Spinal cord (tissue), 10 donors: ENCODE measurements at places on chromosomes 1 and 21.

- no peaks in the 10 kb centered on the region for H3K27me3 ChIP-seq
- H3K4me1 ChIP-seq, result no peaks in the 10 kb centered on the region
- H3K27ac ChIP-seq, result no peak overlapping the region
- no peaks in the 10 kb centered on the region for H3K36me3 ChIP-seq
Measured at GRCh38 chr1:200442537-200443156, 32.8 kb upstream of the ZNF281 start.

- peaks cover 12% of the 10 kb centered on the region for H3K4me1 ChIP-seq
- H3K4me3 ChIP-seq, result no peak overlapping the region
- H3K27ac ChIP-seq, result no peak overlapping the region
- no peaks in the 10 kb centered on the region for H3K36me3 ChIP-seq
- DNase-seq, result no peak
Measured at GRCh38 chr1:94017155-94017829, 103.7 kb downstream of the ABCA4 start.

DNA sequence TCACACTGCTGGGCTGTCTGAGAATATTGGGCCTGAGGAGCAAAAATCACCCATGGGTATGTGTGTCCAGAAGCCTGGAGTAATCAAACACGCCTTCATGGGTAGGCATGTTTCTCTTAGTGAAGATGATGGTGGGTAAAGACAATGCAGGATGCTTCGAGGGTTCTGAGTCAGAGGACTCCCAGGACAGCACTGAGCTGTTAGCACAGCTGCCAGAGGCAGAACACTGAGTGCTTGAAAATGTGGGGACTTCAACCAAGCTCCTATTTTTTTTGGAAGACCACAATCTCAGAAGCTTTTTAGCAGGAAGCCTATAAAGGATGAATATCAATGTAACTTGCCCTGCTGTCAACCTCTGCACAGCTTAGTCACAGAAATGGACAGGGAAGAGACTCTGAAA is 7.9 kb upstream of the NT5C1A start:
- H3K4me3 ChIP-seq, result no peak overlapping the region
- H3K27me3 ChIP-seq, result peaks cover 16% of the 10 kb centered on the region
- peaks cover 6% of the 10 kb centered on the region for H3K4me1 ChIP-seq
- DNase-seq, result no peak
- H3K27ac ChIP-seq, result no peak overlapping the region
- H3K36me3 ChIP-seq, result peaks cover 26% of the 10 kb centered on the region

DNA sequence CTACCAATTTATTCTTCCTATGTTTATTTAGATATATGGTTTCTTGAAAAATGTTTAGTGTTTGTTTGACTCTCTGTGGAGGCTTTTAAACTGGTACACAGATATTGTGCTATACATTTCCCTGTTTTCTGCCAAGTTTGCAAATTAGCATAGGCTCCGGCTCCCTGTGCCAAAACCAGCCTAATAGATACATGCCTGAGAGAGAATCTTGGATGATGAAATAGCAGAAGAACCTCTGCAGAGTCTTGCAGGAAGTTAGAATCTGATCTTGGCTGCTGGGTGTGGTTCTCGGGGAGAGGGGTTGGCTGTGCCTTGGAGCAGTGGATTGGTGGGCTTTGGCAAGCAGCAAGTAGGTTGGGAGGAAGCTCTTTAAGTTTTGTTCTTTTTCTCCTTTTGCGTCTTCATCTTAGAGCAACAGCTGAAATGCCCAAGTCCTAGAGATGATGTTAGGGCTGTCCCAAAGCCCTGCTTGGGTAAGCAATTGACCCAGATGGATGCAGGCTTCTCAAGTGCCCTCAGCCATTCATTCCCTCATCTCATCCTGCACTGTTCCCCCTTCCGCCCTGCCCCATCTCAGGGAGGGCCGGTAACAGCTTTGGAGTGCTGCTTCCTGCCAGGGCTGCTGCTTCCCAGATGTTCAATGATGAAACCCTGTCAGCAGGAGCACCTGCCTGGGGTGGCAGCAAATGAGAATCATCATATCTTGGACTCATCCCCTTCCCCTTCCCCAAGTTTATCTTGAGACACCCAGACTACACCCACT is 9.3 kb downstream of the PLA2G2A start:
- H3K36me3 ChIP-seq, result no peaks in the 10 kb centered on the region
- no peak for DNase-seq
- no peaks in the 10 kb centered on the region for H3K4me1 ChIP-seq
- no peak overlapping the region for H3K27ac ChIP-seq

DNA sequence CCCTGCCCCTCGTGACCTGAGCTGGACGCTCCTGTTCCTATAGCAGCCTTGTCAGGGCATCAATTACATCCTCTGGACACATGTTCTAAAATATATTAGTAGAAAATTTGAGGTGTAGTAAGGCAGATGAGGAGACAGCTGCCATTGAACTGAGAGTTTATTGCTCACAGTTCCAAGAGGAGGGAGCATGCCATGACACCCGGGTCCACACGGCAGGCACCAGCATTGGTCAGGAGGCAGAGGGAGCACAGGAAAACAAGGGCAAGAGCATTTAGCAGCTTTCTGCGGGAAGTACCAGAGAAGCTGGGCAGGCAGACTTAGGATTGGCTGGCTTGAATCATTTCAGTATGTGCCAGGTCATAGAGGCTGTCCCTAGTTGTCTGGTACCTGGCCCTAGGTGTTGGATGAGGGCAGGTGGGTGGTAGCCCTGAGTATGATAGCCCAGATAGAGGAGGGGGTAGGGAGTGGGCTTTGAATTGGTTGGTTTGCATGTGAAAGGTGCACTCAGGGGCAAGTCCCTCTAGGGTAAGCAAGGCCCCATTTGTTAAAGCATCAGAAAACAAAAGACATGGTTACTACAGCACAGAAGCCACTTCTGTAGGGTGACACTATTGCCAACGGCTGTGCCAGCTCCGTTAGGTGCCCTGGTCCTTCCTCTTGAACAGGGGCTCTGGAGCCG is 223.6 kb upstream of the RAB4A start:
- H3K27me3 ChIP-seq, result no peaks in the 10 kb centered on the region
- H3K27ac ChIP-seq, result no peak overlapping the region
- H3K4me3 ChIP-seq, result no peak overlapping the region
- DNase-seq, result no peak

DNA sequence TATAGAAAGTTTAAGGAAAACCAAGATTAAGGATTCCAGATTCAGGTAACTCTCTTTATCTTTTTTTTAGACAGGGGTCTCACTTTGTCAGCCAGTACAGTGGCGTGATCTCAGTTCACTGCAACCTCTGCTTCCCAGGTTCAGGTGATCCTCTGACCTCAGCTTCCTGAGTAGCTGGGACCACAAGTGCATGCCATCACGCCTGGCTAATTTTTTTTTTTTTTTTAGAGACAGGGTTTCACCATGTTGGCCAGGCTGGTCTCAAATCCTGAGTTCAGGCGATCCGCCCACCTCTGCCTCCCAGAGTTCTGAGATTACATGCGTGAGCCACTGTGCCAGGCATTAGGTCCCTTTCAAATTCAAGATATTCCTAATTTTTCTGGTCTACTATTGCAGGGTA is 15.9 kb downstream of the LZIC start:
- DNase-seq, result no peak
- peaks cover 4% of the 10 kb centered on the region for H3K4me1 ChIP-seq
- H3K27me3 ChIP-seq, result no peaks in the 10 kb centered on the region
- H3K4me3 ChIP-seq, result no peak overlapping the region

GRCh38 chr1:205287767-205288559 is 33.6 kb downstream of the NUAK2 start:
- no peaks in the 10 kb centered on the region for H3K36me3 ChIP-seq
- H3K4me3 ChIP-seq, result no peak overlapping the region
- no peak for DNase-seq
- H3K27ac ChIP-seq, result no peak overlapping the region

DNA sequence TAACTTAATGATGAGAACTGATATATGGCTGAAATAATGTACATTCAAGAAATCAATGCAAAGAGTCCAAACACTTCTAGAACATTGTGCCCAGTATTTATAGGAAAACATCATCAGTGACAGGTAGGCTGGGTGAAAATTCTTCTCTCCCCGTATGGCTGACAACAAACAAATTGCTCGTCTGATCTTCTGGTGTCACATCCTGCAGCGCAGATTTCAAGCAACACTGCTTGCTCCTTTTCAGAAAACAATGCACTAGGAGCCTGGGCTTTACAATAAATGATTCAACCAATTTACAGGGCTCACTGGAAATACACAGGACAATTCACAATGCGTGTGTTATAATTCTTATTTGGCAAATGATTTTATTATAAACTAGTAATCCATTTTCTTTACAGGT is 185.3 kb downstream of the RERE start:
- DNase-seq, result peak; percentile 70
- H3K4me3 ChIP-seq, result no peak overlapping the region
- H3K4me1 ChIP-seq, result no peaks in the 10 kb centered on the region
- H3K27me3 ChIP-seq, result no peaks in the 10 kb centered on the region
- no peak overlapping the region for H3K27ac ChIP-seq

DNA sequence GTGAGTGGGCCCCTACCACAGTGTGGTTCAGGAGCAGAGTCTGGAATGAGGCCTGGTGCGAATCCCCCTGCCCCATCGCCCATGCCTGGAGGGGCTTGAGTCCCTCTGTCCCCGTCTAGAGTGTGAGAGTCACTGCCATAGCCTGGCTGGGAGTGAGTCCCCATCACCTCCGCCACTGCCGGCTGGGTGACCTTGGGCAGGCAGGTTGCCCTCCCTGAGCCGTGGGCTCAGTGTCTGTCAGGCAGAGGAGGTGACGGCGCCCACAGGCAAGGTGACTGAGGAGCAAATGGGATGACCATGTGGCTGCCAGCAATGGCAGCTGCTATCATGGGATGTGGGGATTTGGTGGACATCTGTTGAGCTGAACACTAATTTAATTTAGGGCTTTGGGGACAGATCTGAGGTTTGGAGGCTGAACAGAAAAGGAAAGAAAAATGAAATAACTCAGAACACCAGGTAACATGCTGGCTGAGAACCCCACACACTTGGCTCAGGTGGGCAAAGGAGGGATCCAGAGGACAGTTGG is 38.1 kb upstream of the GPR153 start:
- H3K4me1 ChIP-seq, result peaks cover 7% of the 10 kb centered on the region
- peaks cover 47% of the 10 kb centered on the region for H3K36me3 ChIP-seq
- H3K27ac ChIP-seq, result no peak overlapping the region
- no peaks in the 10 kb centered on the region for H3K27me3 ChIP-seq

DNA sequence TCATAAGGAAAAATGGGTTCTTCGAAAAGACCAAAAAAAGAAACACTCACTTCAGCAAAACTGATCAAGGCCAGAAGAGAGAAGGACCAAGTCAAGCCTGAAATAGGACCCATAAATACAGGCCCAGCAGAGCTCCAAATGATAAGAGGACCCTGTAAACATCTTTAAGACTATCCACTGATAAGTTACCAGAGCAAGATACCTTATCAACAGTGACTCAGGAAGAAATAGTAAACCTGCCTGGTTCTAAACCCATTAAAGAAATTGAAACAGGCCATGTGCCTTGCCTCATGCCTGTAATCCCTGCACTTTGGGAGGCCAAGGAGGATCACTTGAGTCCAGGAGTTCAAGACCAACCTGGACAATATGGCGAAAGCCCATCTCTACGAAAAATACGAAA is 81.8 kb upstream of the ERRFI1 start:
- DNase-seq, result no peak
- H3K27ac ChIP-seq, result no peak overlapping the region
- no peak overlapping the region for H3K4me3 ChIP-seq
- no peaks in the 10 kb centered on the region for H3K4me1 ChIP-seq

DNA sequence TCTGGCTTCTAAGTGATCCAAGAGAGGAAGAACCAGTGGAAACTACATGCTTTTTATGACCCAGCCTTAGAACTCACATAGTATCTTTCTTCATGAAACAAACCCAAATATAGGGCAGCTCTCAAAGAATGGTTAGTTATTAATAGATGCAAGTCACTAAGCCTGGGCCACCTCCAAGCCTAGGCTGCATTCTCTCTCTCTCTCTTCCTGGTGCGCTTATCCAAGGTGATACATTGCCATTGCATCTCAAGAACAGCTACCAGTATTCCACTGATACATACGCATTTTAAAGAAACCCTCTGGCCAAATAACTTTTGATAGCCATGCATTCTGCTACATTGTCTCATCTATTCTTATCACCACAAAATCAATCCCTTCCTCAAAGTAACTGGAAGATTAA is 455.6 kb upstream of the ADGRL2 start:
- no peaks in the 10 kb centered on the region for H3K4me1 ChIP-seq
- no peak for DNase-seq
- no peak overlapping the region for H3K27ac ChIP-seq
- H3K4me3 ChIP-seq, result no peak overlapping the region
- no peaks in the 10 kb centered on the region for H3K36me3 ChIP-seq

- H3K27ac ChIP-seq, result no peak overlapping the region
- DNase-seq, result no peak
- H3K4me1 ChIP-seq, result no peaks in the 10 kb centered on the region
- no peak overlapping the region for H3K4me3 ChIP-seq
- H3K36me3 ChIP-seq, result peaks cover 14% of the 10 kb centered on the region
Measured at GRCh38 chr1:179840107-179840506, 37.5 kb downstream of the TOR1AIP2 start.

DNA sequence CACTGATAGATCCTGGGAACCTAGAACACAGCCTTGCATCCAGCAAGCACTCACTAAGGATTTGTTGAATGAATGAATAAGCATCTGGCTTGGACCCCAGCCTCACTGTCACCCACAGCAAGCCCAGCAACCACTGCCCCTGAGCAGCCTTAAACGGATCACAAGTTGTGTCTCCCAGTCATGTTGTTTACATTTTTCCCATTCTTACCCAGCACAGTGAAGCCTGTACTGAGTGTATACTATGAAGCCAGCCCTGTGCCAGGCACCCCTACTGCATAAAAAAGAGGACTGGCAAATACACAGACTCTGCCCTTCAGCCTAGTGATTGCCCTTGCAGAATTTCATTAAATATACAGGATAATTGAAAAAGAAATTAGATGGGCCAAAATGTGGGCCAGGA is 30.2 kb downstream of the RRAGC start:
- H3K27ac ChIP-seq, result no peak overlapping the region
- no peak for DNase-seq
- no peak overlapping the region for H3K4me3 ChIP-seq
- H3K36me3 ChIP-seq, result no peaks in the 10 kb centered on the region
- peaks cover 3% of the 10 kb centered on the region for H3K27me3 ChIP-seq
- H3K4me1 ChIP-seq, result peaks cover 4% of the 10 kb centered on the region

- no peaks in the 10 kb centered on the region for H3K27me3 ChIP-seq
- no peak for DNase-seq
- no peak overlapping the region for H3K4me3 ChIP-seq
Measured at GRCh38 chr1:203667616-203668015, 41.0 kb downstream of the ATP2B4 start.

- H3K4me3 ChIP-seq, result no peak overlapping the region
- no peak overlapping the region for H3K27ac ChIP-seq
- no peak for DNase-seq
- no peaks in the 10 kb centered on the region for H3K4me1 ChIP-seq
- H3K27me3 ChIP-seq, result no peaks in the 10 kb centered on the region
Measured at GRCh38 chr1:45769261-45769932, 18.9 kb upstream of the IPP start.
